ENCODE measurements at places on chromosomes 6 and 20. TPM values are rescaled to one million over a fixed set of nuclear protein-coding genes. Genes with fewer than 3 reads are reported as not detected.

Gene PSORS1C1
- 1.00 TPM for total RNA-seq

Gene TBXT
- total RNA-seq = not detected

Gene RAB32
- 161 TPM for total RNA-seq

Gene PRR18
- total RNA-seq = not detected

Gene GCNT2
- 0.22 TPM for total RNA-seq

Gene MCCD1
- not detected for total RNA-seq

Gene CALHM4
- total RNA-seq = not detected

Gene TRIM31
- total RNA-seq = not detected

Gene PPP1R14C
- 1.9 TPM for total RNA-seq

Gene FAM162B
- total RNA-seq = 14.1 TPM

Gene FOXS1
- 0.12 TPM for total RNA-seq

Gene SCUBE3
- total RNA-seq = 58.5 TPM

Gene LTB
- not detected for total RNA-seq

Gene PXT1
- not detected for total RNA-seq

Gene C6orf136
- 3.9 TPM for total RNA-seq

Gene KIF16B
- 17.4 TPM for total RNA-seq

Gene SCAND1
- 52.7 TPM for total RNA-seq

Gene LAMA4
- 105 TPM for total RNA-seq

Gene OPRM1
- total RNA-seq = not detected

Gene NKX2-2
- not detected for total RNA-seq

Gene DACT2
- not detected for total RNA-seq

Gene EPPIN
- not detected for total RNA-seq

Gene COL9A1
- total RNA-seq = not detected

Gene RBPJL
- total RNA-seq = not detected

Gene SMPDL3A
- total RNA-seq = 38.1 TPM

Gene OR2H1
- total RNA-seq = not detected

Gene KIZ
- 20.9 TPM for total RNA-seq

Gene TXLNB
- 0.37 TPM for total RNA-seq

Gene HLA-DOB
- total RNA-seq = 0.12 TPM

Gene COL19A1
- total RNA-seq = under 0.01 TPM

Gene CAP2
- total RNA-seq = 8.9 TPM

Gene UBD
- not detected for total RNA-seq

Gene RSPH9
- 1.2 TPM for total RNA-seq

Gene ACTL10
- total RNA-seq = 2.1 TPM

Gene PHF3
- 74.9 TPM for total RNA-seq

Gene PRL
- not detected for total RNA-seq

Gene SLC13A3
- total RNA-seq = 3.1 TPM

Gene PERP
- total RNA-seq = 22.5 TPM

Measured in uterine smooth muscle cell (primary cell).